Brain (organoid and tissue), 16 donors: ENCODE measurements at places on chromosomes 12 and 14. TPM values are rescaled to one million over a fixed set of nuclear protein-coding genes. Genes with fewer than 3 reads are reported as not detected.

TRPV4 gene
- 0.14 TPM for polyA plus RNA-seq

TAPBPL gene
- 14.5 TPM for polyA plus RNA-seq

HOXC12 gene
- polyA plus RNA-seq, result not detected

CAPZA3 gene
- not detected for polyA plus RNA-seq

TSPAN19 gene
- not detected for polyA plus RNA-seq

MANSC1 gene
- polyA plus RNA-seq, result 26.8 TPM

DBX2 gene
- polyA plus RNA-seq, result 0.61 TPM

SERPINA1 gene
- 5.7 TPM for polyA plus RNA-seq

FOXN4 gene
- 9.0 TPM for polyA plus RNA-seq

GRIN2B gene
- 0.61 TPM for polyA plus RNA-seq

ACVRL1 gene
- 9.8 TPM for polyA plus RNA-seq

LBHD2 gene
- not detected for polyA plus RNA-seq

PCNX4 gene
- 30.0 TPM for polyA plus RNA-seq

TMEM132D gene
- 20.1 TPM for polyA plus RNA-seq

IL26 gene
- polyA plus RNA-seq, result not detected
